Esophagus (tissue), 2 donors: ENCODE measurements at places on chromosomes 4 and X. TPM values are rescaled to one million over a fixed set of nuclear protein-coding genes. Genes with fewer than 3 reads are reported as not detected.

The XAGE1A gene
- not detected for polyA plus RNA-seq

The RHOXF2 gene
- not detected for polyA plus RNA-seq

The ZFYVE28 gene
- 5.4 TPM for polyA plus RNA-seq

The MAGEC3 gene
- polyA plus RNA-seq = not detected

The NSUN7 gene
- 1.8 TPM for polyA plus RNA-seq

The CENPU gene
- 19.0 TPM for polyA plus RNA-seq

The SASH3 gene
- 2.1 TPM for polyA plus RNA-seq

The ZNF141 gene
- polyA plus RNA-seq = 3.7 TPM

The DUSP21 gene
- polyA plus RNA-seq = not detected

The ARX gene
- polyA plus RNA-seq = not detected

The SPANXB1 gene
- polyA plus RNA-seq = not detected

The SYTL5 gene
- polyA plus RNA-seq = 3.0 TPM

The NEUROG2 gene
- polyA plus RNA-seq = not detected

The DOCK11 gene
- 3.3 TPM for polyA plus RNA-seq

The RAPGEF2 gene
- 4.3 TPM for polyA plus RNA-seq

The HEPH gene
- 2.0 TPM for polyA plus RNA-seq

The PABPC1L2A gene
- polyA plus RNA-seq = not detected

The CBLL2 gene
- polyA plus RNA-seq = not detected

The BGN gene
- polyA plus RNA-seq = 13.4 TPM

The SPACA5 gene
- not detected for polyA plus RNA-seq

The SMIM31 gene
- not detected for polyA plus RNA-seq

The TMEM31 gene
- not detected for polyA plus RNA-seq

The FGA gene
- polyA plus RNA-seq = not detected

The DIPK2B gene
- 3.3 TPM for polyA plus RNA-seq

The MAGEA12 gene
- not detected for polyA plus RNA-seq

The ERCC6L gene
- polyA plus RNA-seq = 1.7 TPM

The KLB gene
- 0.41 TPM for polyA plus RNA-seq

The ARMCX1 gene
- polyA plus RNA-seq = 4.0 TPM

The AR gene
- polyA plus RNA-seq = 0.52 TPM

The BRCC3 gene
- 9.8 TPM for polyA plus RNA-seq

The COX7B2 gene
- polyA plus RNA-seq = not detected

The EVC gene
- polyA plus RNA-seq = 4.0 TPM

The KLHL13 gene
- 3.0 TPM for polyA plus RNA-seq

The GK2 gene
- not detected for polyA plus RNA-seq

The WDR17 gene
- polyA plus RNA-seq = 0.20 TPM

The CCDC158 gene
- polyA plus RNA-seq = 0.02 TPM

The ABCD1 gene
- 1.8 TPM for polyA plus RNA-seq
